ENCODE measurements at places on chromosomes 5 and 9.

DNA sequence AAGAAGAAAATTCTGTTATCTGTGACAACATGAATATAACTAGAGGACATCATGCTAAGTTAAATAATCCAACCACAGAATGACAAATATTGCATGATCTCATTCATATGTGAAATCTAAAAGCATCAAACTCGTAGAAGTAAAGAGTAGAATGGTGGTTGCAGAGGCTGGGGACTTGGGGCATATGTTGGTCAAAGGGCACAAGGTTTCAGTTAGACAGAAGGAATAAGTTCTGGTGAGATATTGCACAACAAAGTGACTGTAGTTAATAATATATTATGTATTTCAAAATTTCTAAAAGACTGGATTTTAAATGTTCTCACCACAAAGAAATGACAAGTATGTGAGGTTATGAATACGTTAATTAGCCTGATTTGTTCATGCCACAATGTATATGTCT lies 24.8 kb downstream of the GRIA1 start:
- no peak for DNase-seq

GRCh38 chr9:122656378-122656777 lies 1.0 kb downstream of the OR1B1 start:
- no peak for DNase-seq

DNA sequence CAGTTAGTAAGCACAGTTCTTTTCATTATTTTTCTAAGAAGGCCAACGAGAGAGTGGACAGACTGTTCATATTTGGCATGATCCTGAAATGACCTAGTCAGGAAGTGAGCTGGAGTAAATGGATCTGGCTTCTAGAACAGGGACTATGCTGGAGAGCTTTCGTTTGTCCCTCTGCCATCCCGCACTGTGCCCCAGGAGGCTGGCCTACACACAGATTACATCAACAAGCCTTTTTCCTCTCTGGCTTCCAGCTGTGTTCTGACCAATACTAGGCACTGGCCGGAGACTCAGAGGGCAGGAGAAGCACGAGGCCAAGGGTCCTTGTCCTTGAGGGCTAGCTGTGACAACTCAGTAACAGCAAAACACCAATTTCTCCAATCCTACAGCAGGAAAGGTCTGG lies 127.8 kb downstream of the MED27 start:
- DNase-seq: no peak

DNA sequence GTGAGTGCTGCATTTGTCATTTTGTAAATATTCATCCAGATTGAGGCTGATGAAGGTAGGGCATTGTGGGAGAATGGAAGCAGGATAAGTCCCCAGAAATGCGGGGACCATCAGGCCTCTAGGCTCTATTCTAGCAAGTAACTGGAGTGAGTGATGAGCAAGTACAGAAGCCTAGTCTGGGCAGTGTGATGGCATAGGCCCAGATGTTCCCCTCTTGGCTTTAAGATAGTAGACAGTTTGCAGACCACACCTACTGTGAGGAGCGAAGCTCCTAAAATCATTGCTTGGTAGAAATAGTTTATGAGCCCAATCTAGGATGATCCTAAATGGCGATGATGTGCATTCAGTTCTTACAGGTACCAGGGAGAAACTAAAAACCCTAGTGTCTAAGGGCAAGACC lies 24.3 kb downstream of the NDFIP1 start:
- no peak for DNase-seq

- DNase-seq: no peak
Observed at GRCh38 chr5:41416336-41416735, 94.1 kb downstream of the PLCXD3 start.

- DNase-seq: peak; percentile 33
Observed at GRCh38 chr5:131640043-131640856, 5.2 kb upstream of the RAPGEF6 start.

Data from activated gamma-delta T cell treated with Interleukin-2 at 50 U/mL for 16 hours (primary cell).